Activated CD8-positive, alpha-beta T cell treated with anti-CD3 and anti-CD28 coated beads, Interleukin-2, amount 10 ng/mL, durations not matched to agents 7 days and 5 days (primary cell): ENCODE measurements at places on chromosomes 1 and 21. TPM values are rescaled to one million over a fixed set of nuclear protein-coding genes. Genes with fewer than 3 reads are reported as not detected.

The FHL3 gene
- 12.4 TPM for total RNA-seq

DNA sequence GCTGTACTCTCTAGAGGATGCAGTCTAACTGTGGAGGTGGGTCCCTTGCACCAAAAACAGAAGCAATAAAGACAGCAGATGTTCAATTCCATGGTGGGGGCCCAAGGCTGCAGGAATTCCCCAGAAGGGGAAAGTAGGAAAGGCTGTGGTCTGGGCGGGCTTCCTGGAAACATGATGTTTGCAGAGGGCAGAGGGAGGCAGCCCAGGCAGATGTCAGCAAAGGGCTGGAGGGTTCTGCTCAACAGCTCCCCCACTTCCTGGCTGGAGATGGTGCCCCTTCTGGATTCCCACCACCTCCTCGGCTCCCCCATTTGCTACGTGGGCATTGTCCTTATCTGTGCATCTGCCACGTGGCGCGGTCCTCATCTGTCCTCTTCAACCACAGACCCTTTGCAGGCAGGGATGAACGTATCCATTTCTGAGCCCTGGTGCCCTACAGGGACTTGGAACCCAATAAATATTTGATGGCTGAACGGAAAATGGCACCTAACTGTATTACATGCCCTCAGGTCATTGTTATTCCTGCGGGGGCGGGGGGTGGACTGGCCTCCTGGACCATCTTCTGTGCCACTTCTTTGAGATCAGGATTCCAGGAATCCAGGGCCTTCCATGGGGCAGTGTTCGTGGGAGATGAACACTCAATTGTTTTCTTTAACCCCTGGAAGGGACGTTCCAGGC, 8.4 kb upstream of the GUCA2B start:
- no peak for DNase-seq

DNA sequence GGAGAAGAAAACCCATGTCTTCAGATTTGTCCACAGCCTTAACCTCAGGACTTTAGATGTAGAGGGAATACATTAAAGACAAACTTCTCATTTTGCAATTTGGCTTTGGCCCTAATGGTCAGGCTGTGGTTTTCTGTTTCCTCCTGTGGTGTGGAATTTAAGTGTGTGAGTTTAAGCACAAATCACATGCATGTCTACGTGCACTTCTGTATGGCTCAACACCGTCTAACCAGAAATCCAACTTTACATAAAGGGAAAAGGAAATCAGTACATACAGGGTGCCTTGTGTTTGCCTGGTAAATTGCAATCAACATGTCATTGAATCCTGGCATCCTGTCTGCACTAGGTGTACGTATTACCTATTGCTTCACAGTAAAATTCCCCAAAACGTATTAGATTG, 1.2 kb upstream of the ZNF124 start:
- no peak for DNase-seq

GRCh38 chr1:63890468-63890867, 116.7 kb downstream of the ROR1 start:
- no peak for DNase-seq

DNA sequence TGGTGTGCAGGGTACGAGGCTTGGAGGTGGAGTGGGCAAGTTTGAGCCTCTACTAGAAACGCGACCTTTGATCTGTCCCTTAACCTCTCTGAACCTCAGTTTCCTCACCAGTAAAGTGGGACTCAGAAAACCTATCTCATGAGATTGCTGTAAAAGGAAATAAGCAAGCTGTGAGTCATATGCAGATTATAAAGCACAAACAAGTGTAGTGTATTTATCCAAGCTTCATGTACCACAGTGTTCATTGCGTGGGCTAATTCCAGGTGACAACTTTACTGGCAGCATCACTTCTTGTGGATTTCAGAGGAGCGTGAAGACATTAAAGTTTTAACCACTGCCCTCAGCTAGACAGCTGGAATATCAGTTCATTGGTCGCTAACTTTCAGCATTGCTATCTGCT, 44.4 kb downstream of the ZNF697 start:
- no peak for DNase-seq
